ENCODE measurements at places on chromosomes 4 and X.
A peak's percentile ranks its signal among the peaks of the same experiment; 100 is the strongest.

- no peaks in the 10 kb centered on the region for H3K36me3 ChIP-seq
- peaks cover 1% of the 10 kb centered on the region for H3K4me1 ChIP-seq
- no peak overlapping the region for H3K27ac ChIP-seq
- no peaks in the 10 kb centered on the region for H3K27me3 ChIP-seq
Measured at GRCh38 chr4:14404730-14405129, 597.6 kb upstream of the CPEB2 start.

DNA sequence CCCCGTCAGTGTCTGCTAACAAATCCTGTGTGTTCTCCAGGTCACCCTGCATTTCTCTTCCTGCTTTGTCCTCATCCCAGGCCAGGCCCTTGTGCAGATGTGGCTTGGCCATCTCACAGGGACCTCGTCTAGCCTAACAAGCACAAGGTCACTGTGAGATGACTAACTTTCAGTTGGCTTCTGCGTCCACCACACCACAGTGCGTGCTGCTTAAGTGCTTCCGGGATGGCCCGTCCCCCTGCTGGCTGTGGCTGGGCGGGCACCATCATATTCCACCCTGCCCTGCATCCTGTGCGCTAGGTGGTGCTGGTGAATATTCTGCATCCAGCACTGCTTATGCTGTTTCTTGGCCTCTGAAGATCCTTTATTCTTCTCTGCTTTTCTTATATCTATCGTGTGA is 33.8 kb downstream of the RBBP7 start:
- no peak for DNase-seq
- H3K36me3 ChIP-seq: peaks cover 13% of the 10 kb centered on the region
- H3K27ac ChIP-seq: no peak overlapping the region
- H3K4me1 ChIP-seq: no peaks in the 10 kb centered on the region
- H3K27me3 ChIP-seq: no peaks in the 10 kb centered on the region
- no peak overlapping the region for H3K4me3 ChIP-seq

DNA sequence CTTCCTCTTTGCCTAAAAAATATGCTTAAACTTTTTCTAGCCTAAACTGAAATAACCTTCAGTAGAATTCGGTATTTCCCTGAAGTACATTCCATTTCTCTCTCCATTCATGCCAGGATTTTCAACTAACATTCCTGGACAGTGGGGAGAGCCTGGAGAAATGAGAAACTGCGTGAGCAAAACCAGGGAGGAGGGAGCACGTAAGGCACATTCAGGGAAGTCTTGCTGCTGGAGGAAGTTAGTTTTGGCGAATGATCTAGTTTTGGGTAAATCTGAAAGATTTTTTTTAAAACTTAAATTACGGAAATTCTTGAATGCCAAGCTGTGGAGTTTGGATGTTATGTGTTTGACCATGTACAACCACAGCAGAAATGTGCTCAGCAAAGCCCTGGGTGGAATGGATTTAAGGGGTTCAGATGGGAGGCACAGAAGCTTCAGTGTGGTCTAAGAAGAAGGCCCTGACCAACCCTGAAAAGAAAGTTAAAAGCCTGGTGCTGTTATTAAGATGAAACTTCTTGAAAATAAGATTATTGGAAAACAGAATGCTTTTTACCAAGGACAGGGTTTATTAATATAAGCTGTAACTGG is 347.8 kb downstream of the ANK2 start:
- H3K4me1 ChIP-seq: no peaks in the 10 kb centered on the region
- H3K4me3 ChIP-seq: no peak overlapping the region
- DNase-seq: no peak
- no peaks in the 10 kb centered on the region for H3K36me3 ChIP-seq
- no peaks in the 10 kb centered on the region for H3K27me3 ChIP-seq
- no peak overlapping the region for H3K27ac ChIP-seq

- H3K4me3 ChIP-seq: no peak overlapping the region
- no peak overlapping the region for H3K27ac ChIP-seq
- H3K27me3 ChIP-seq: no peaks in the 10 kb centered on the region
- no peaks in the 10 kb centered on the region for H3K36me3 ChIP-seq
- DNase-seq: no peak
Measured at GRCh38 chr4:66741081-66741480, 804.2 kb downstream of the CENPC start.

- H3K27me3 ChIP-seq: no peaks in the 10 kb centered on the region
- peaks cover 2% of the 10 kb centered on the region for H3K4me1 ChIP-seq
- no peak overlapping the region for H3K27ac ChIP-seq
- H3K4me3 ChIP-seq: peak overlapping the region; percentile 80
Measured at GRCh38 chrX:53421125-53421524, 1.3 kb downstream of the SMC1A start.
